Activated naive CD4-positive, alpha-beta T cell treated with anti-CD3 and anti-CD28 coated beads, Interleukin-2, amount 50 U/mL, for 72 hours (primary cell): ENCODE measurements at places on chromosomes 12 and 14.

DNA sequence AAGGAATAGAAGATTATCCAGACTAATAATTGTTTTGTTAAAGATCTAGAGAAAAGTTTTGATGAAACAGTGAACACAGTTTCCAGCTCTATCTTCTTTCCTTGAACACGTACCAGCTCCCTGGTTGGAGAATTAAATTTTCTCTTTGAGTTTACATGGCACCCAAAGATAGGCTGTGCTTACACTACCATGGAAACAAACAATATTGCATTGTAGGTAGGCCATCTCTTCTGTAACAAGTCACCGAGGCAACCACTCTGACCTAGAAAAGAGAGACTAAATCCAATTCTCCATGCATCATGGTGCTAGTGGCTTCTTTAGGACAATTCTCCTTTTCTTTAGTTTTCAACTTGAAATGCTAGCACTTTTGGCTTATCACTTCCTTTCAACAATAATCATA lies 9.9 kb downstream of the BMAL2 start:
- DNase-seq, result no peak

GRCh38 chr14:23829736-23830471 lies 123.7 kb upstream of the DHRS4 start:
- DNase-seq, result no peak

DNA sequence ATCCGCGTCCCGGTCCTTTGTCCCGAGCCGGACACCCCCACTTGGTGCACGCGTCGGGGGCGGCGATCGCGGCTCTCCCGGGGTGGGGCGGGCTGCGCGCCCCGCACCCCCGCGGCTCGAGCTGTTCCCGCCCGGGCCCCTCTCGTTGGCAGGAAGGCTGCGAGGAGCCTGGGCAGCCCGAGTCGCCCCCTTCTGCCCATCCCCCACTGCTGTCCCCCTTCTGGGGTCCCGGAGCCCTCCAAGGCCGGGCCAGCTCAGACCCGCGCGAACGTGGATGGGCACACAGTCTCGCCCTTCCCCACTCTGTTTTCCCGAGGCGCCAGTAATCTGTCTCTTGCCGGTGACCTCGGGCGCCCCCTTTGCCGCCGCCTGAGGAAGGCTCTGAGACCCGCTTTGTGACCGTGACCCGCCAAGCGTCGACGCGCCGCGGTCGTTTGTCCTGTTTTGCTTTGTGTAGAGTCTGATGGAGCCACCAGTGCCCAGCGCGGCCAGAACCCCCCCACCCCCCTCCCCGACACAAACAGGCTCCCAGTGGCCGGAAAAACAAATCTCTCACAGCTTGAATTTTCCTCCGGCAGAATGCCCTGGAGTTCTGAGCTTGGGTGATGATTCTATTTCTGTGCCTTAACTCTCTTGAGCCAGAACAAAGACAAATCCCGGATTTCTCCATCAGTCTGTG lies 610 bp downstream of the C14orf132 start:
- DNase-seq, result no peak

DNA sequence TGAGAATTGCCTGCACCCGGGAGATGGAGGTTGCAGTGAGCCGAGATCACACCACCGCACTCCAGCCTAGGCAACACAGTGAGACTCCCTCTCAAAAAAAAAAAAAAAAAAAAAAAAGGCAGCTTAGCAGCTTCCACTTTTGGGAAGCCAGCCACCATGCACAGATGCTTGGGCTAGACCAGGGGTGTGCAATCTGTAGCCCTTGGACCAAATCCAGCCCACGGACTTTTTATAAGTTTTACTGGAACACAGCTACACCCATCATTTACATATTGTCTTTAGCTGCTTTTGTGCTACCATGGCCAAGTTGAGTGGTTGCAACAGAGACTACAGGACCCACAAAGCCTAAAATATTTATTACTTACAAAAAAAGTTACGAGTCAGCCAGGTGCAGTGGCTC lies 6.7 kb downstream of the CIT start:
- no peak for DNase-seq

DNA sequence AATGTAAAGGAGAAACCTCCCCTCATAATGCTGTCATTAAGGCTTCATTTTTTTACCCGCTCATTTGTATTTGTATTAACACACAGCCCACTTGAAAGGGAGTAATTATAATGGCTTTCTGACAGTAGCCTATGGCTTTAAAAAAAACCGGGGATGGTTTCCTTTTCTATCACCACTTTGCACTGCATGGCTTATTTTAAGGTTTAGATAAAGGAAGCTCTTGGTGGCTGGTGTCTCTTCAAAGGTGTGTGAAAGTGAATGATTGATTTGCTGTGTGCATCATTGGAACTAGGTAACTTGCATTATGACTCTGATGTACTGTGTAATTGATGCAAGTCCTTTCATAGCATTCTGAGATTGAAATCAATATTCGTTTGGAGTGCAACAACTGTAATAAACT lies 80.7 kb downstream of the NPAS3 start:
- no peak for DNase-seq

DNA sequence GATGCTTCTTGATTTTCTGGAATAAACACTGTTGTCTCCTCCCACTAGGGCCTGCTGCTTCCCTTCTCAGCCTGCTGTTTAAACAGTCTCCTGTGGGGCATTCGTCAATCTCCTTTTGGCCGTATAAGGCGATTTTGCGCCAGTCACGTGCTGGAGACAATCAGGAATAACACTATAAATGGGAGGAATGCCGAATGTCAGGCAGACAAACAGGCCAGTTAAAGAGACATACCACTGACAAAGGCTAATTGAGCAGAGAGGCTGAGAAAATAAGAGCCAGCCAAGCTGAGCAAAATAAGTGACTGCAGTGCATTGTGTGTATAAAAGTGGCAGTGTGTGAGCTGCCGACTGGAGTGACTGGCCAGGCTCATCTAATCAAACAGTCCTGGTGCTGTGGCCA lies 23.3 kb downstream of the DMAC2L start:
- no peak for DNase-seq

DNA sequence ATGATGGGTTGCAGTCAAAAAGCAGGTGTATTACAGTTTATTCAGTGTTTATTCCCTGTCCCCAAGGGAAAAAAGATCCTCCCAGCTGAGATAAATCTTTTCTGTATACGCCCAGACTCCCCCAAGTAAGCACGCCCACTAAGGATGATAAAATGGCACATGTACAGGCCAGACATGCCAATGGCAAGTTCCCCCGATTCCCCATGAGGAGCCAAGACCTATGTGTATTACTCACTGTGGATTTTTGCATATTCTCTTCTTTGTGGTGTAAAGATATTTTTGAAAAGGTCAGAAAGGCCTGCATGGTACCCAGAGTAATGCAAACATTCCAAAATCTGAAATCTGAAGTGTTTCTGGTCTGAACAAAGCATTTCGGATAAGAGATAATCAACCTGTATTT lies 22.2 kb downstream of the NR2C1 start:
- no peak for DNase-seq

DNA sequence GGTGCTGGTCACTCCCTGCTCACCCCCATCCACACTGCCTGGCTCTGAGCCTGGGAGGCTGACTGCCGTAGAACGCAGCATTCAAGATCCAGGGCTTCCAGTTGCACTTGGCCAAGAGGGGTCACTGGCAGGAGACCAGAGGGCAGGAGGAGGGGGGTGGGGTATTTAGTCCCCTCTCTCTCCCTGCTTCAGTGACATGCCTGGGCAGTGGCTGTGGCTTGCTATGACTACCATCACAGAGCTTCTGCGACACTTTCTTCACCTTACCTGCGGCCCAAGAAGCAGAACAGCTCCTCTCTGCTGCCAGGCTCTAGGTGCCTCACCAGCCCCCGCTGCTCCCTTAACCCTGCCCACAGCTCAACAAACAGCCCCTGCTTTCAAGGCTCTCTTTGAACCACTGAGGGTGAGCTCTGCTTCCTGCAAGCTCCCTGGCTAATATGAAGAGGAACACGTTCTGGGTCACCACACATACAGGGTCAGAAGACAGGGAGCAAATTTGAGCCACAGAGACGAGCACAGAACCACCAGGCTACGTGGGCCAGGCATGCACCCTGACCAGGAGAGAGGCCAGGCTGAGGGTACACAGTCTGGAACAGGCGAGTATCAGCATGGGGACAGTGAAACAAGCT lies 55.7 kb downstream of the ITPK1 start:
- no peak for DNase-seq

DNA sequence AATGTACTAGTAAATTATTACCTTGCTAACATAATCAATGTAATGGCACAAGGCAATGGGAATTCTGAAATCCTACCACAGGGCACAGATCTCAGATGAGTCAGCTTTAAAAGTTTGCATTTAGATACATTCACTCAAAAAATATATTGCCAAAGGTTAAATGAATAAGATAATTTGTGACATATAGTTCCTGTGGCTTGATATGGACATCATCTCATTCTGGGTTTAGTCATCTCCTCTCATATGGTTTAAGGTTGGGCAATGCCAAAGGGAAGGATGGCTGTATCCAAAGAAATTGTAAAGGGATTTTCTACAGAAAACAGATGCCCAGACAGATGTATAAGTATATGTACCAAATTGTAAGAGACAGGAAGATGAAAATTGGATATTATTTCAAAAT lies 1065.0 kb downstream of the LRFN5 start:
- DNase-seq, result no peak

GRCh38 chr12:53324113-53324778 lies 2.8 kb upstream of the AAAS start:
- DNase-seq, result peak; percentile 69

GRCh38 chr12:115639648-115640012 lies 637.9 kb downstream of the MED13L start:
- no peak for DNase-seq

GRCh38 chr14:47300796-47301195 lies 374.6 kb downstream of the MDGA2 start:
- DNase-seq, result no peak

GRCh38 chr12:8080120-8080519 lies 2.0 kb upstream of the NECAP1 start:
- DNase-seq, result no peak

GRCh38 chr12:120978296-120979219 lies at the start of gene HNF1A:
HNF1A (plus strand) TSS chr12:120978543; CDS start chr12:120978769, 226 bp downstream.
- DNase-seq, result no peak

DNA sequence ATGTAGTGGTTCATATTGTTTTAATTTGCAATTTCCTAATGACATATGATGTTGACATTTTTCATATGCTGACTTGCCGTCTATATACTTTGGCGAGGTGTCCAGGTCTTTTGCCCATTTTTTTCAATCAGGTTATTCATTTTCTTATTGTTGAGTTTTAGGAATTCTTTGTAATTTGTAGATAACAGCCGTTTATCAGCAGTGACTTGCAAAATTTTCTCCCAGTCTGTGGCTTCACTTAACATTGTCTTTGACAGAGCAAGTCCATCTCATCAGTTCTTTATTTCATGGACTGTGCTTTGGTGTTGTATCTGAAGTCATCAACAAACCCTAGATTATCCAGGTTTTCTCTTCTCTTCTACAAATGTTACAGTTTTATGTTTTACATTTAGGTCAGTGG lies 12.6 kb upstream of the KLHDC2 start:
- no peak for DNase-seq

GRCh38 chr12:26740991-26741390 lies 92.0 kb downstream of the ITPR2 start:
- no peak for DNase-seq

GRCh38 chr14:73245480-73246325 lies 8.4 kb downstream of the PAPLN start:
- no peak for DNase-seq

DNA sequence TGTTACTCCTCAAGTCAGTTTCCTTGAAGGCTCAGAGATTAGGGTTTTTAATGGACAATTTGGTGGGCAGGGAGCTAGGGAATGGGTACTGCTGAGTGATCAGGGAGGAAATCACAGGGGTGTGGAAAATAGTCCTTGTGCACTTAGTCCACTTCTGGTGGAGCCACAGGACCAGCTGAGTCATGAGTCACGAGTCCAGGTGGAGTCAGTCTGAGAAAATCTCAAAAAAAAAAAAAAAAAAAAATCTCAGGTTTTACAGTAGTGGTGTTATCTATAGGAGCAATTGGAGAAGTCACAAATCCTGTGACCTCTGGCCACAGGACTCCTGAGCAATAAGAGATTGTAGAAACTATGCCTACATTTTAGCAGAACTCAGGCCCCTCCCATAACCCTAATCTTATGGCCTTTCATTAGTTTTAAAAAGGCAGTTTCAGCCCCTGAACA lies 28.2 kb upstream of the AMN1 start:
- DNase-seq, result no peak

GRCh38 chr14:93007225-93007997 lies 84.5 kb downstream of the CHGA start:
- no peak for DNase-seq

GRCh38 chr12:25713264-25713663 lies 160.2 kb upstream of the LMNTD1 start:
- no peak for DNase-seq

DNA sequence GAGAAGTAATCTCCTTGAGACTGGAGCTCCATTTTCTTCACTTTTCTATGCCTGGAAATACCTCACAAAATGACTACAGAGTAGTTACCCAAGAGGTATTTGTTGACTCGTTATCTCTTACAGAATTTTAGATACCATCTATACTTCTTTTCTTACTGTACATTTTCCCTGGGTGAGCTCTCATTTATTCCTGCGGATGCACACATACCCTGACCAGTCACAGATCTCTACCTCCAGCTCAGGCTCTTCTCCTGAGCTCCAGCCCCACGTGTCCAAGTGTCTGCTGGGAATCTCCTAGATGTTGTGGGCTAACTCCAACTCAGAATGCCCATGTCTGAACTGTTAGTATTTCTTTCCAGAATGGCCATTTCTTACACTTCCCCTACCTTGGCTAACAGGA lies 403.1 kb downstream of the RAD51B start:
- DNase-seq, result no peak

GRCh38 chr12:20183563-20183962 lies 184.8 kb upstream of the PDE3A start:
- DNase-seq, result no peak

- no peak for DNase-seq
Observed at GRCh38 chr12:49413796-49414195, 46.5 kb downstream of the SPATS2 start.

GRCh38 chr12:45208604-45209487 lies 7.0 kb upstream of the ANO6 start:
- no peak for DNase-seq

- DNase-seq, result peak; percentile 68
Observed at GRCh38 chr14:50085570-50086320, 30.6 kb downstream of the VCPKMT start.

GRCh38 chr12:97595426-97595831 lies 132.8 kb downstream of the RMST start:
- no peak for DNase-seq

DNA sequence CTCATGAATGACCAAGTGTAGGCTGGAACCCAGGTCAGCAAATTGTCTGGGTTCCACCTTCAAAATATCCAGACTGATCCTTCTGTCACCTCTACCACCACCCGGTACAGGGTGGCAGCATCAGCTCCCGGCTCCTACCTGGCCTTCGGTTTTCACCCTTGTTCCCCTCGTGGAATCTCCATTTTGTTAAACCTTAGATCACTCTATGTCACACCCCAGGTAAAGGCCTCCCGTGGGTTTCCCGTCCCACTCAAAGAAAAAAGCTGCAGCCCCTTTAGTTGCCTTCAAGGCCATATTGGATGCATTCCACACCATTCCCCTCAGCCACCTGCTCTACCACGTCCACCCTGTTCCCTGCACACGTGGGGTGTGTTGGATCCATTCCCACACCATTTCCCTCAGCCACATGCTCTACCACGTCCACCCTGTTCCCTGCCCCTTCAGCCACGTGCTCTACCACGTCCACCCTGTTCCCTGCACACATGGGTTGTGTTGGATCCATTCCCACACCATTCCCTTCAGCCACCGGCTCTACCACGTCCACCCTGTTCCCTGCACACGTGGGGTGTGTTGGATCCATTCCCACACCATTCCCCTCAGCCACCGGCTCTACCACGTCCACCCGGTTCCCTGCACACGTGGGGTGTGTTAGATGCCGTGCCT lies 23.8 kb downstream of the SLC6A13 start:
- DNase-seq, result no peak
